ENCODE measurements at places on chromosomes 1 and 21.

DNA sequence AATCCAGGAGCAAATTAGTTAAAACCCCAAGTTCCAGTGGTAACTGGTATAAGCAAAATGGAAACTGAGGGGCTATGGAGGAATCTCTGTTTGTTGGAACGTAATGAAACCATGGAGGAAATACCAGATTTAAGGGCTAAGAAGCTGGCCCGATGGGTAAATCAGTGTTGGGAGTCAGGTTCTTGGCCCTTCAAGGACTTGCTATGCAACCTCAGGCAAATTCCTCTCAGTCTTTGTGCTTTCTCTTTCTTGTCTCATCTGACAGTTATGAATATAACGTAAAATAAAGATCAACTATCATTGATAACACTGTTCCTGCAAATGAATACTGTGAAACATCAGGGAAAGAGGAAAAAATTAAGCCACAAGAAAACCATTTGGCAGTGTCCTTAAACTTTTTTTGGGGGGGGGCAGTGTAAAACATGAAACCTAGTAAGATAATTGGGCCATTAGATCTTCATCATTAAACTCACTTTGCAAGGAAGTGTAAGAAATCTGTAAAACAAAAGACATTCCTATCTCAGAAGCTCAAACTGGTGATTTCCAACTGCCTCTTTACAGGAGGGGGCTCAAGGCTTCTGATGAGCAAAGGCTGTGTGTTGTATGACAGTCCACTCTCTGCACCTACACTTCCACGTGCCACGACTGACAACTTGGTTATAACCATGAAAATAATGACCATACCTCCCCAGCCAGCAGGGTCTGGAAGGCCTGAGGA is 47.6 kb downstream of the LHX4 start:
- DNase-seq, result no peak

GRCh38 chr1:87678266-87678665 is 349.6 kb downstream of the LMO4 start:
- no peak for DNase-seq

DNA sequence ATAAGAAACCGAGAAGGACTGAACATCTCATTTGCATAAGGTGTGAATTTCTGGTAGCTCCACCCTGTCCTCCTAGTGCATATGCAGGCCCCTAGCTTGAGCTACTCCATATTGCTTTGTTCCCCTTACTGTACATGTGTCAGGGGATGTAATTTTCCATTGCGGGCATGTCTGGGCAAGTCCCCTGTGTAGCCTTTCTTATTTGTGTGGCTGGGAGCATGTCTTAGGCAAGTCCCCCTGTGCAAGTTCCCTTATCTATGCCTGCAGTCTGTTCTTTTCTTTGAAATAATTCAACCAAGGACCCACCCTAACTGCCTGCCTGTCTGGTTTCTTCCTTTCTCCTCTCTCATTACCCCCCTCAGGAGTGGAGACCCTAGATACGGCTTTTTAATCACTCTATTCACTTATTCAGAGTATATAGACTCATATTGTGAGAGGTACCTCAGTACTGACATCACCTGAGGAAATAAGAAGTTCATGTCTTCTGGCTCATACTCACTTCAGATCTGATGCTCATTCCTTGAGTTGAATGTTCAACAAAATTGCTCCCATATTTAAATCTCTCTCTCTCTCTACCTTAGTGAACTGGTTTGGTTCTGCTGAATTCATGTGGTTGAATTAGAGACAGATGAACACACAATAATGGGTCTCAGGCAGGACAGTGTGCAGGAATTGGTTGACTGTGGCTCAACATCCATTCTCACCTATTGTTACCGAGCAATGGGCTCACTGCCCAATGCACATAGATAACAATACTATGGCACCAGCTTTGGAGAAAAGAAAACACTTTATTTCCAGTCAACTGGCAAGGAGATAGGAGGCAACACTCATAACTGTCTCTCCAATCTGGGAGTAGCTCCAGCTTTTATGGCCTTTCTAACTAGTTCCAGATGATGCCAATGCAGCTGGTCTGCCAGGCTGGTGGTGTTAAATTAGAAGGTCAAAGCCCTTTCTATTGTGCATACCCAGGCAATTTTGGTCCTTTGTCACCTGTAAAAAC is 27.9 kb upstream of the NPL start:
- DNase-seq, result no peak

DNA sequence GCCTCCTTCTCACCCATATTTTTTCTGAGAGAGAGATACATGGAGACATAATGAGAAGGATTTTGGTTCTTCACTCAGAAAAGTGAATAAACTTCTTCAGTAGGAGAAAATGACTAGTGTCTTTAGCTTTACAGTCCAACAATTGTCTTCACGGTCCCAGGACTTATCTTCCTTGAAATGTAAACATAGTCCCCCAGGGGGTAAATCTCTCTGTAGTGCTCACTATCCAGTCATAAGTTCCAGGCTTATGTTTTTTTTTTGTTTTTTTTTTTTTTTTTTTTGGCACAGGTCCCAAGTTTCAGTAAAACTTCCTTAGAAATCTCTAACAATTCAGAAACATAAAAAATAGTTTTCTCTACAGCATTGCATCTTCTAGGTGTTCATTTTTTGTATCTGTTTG is 890.2 kb upstream of the B3GALT2 start:
- no peak for DNase-seq

- DNase-seq, result no peak
Observed at GRCh38 chr1:168792592-168793125, 63.7 kb upstream of the DPT start.

All from Panc1 (cell line).